ENCODE measurements at places on chromosomes 5 and 9.

DNA sequence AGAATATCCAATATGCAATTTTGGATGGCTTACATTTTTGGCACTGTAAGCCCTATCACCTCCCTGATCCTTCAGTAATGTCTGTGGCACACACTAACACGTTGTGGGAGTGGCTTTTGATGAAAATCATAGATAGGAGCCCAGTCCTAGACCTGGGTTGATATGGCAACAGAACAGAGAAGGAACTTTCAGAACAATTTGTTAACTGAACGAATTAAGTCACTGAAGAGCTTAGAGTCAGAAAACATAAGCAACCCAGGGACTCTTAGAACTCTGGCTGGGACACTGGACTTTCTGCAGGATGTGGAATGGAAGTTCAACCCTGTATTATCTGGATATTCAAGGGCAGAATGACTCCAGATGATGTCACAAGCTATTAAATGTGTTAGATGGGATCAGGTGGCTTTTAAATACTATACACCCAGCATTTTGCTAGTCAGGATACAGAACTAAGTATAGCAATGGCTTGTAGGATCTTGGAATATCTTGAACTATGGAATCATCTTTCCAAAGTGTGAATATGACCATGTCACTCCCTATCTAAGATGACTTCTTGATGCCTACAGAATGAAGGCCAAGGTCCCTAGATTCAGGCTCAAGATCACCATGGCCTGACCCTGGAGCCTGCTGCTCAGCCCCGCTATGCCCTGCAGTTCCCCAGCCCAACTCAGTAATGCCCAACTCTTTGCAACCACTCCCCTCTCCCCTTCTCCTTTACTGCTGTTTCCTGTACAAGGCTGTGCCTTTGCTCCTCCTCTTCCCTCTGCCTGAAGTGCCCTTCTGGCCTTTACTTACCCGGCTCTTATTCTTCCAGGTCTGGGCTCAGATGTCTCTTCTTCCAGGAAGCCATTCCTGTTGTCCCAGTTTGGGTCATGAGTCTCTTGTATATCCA is 42.8 kb downstream of the VLDLR start:
- DNase-seq, result no peak

GRCh38 chr5:112339761-112340160 is 79.3 kb downstream of the EPB41L4A start:
- DNase-seq, result no peak

DNA sequence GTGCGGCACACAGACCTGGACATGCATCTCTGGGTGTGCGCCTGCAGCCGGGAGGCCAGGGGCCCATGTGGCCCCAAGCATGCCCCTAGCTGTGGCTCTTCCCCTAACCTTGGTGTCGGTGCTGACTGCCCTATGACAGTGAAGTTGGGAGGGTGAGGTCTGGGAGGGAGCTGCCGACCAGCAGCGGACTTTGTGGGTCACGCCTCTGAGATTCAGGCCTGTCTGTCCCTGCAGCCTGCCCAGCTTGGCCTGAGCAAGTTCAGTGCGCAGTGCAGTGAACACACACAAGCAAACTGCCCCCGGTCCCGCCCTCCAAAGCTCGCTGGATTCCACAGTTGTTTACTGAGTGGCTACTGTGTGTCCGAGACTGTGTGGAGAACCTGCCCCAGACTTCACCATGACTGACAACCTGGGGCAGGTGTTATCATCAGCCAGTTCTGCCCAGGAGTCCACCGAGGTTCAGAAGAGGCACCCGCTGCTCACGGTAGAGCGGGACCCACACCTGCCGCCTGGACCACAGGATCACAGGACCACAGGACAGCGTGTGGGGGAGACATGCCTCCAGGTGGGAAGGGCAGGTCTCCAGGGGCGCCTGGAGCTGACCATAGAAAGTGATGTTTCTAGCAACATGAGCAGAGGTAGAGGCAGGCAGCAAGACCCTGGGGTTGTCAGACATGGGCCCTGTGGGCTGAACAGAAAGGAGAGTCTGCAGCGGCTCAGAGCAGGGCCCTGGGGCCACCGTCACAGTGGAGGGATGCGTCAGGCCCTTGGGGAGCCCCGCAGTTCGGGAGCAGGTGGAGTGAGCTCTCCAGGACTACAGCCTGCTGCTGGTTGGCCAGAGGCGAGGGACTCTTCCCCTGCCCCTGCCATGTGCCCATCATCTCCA is 105.1 kb downstream of the PHF2 start:
- no peak for DNase-seq

DNA sequence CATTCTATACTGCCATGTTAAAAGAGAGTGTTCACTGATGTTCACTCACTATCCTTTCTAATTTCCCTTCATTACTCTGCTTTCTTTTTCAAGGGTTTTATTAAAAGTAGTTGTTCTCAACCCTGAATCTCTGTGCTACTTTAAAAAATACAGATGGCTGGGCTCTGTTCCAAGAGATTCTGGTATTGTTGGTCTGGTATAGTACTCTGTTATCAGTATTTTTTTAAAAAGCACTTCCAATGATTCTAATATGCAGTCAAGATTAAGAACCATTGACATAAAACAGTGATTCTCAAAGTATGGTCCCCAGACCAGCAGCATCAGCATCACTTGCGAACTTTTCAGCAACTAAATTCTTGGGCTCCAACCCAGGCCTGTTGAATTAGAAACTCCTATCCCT is 77.0 kb upstream of the STARD4 start:
- DNase-seq, result peak; percentile 41

- no peak for DNase-seq
These were observed 125.4 kb downstream of the C5orf15 start for GRCh38 chr5:133842846-133843611.

DNA sequence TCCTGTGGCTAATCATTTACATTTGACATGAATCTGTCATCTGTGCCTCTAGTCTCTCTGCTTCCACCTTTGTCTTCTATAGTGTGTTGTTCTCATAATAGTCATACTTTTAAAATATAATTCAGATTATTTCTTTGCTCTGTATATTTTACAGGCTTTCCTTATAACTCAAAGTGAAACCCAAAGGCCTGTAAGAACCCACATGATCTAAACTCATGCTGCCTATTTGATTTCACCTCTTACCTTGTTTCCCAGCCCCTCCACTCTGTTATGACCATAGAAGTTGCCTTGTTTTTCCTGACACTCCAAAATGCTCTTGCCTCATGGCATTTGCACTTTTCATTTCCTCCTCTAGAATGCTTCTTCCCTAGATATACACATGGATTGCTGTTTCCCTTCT is 74.2 kb downstream of the COMMD10 start:
- no peak for DNase-seq

GRCh38 chr9:32454280-32454679 is 69.8 kb downstream of the ACO1 start:
- DNase-seq, result no peak

DNA sequence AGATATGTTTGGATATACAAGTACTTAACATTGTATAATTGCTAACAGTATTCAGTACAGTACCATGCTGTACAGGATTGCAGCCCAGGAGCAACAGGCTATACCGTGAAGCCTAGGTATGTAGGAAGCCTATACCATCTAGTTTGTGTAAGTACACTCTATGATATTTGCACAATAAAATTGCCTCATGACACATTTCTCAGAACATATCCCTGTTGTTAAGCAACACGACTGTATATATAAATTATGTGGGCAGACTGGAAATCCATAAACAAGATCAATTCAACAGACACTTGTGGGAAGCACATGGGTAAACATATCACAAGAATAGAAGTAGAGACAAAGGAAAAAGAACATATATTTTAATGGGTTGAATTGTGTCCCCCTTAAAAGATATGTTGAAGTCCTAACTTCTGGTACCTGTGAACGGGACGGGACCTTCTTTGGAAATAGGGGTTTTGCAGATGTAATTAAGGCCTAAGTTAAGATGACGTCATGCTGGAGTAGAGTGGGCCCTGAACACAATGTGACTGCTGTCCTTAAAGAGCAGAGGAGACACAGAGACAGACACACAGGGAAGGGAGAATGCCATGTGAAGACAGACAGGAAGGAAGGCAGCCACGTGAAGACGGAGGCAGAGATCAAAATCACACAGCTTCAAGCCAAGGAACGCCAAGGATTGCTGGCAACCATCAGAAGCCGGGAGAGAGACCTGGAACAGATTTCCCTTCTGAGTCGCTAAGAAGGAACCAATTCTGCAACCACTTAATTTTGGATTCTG is 76.3 kb downstream of the SCAI start:
- DNase-seq, result peak; percentile 64

GRCh38 chr5:113293975-113294310 is 140.8 kb downstream of the TSSK1B start:
- peak; percentile 53 for DNase-seq

DNA sequence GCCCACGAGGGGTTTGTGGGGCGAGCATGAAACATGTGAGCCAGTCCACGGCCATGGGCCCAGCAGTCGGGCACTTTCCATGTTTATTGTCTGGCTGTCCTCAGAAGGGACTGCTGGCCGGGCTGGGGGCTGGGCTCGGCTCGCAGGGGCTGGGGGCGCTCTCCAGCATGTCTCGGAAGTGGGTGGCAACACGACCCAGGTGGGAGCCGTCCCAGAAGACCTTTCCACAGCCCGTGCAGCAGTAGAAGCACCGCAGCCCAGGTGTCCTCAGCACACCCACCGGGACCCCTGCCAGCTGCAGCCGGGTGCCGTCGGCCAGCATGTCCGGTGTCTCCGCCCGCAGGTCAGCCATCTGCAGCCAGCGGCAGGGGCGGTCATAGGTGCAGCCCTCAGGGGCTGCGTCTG is 4.8 kb upstream of the NRARP start:
- no peak for DNase-seq

DNA sequence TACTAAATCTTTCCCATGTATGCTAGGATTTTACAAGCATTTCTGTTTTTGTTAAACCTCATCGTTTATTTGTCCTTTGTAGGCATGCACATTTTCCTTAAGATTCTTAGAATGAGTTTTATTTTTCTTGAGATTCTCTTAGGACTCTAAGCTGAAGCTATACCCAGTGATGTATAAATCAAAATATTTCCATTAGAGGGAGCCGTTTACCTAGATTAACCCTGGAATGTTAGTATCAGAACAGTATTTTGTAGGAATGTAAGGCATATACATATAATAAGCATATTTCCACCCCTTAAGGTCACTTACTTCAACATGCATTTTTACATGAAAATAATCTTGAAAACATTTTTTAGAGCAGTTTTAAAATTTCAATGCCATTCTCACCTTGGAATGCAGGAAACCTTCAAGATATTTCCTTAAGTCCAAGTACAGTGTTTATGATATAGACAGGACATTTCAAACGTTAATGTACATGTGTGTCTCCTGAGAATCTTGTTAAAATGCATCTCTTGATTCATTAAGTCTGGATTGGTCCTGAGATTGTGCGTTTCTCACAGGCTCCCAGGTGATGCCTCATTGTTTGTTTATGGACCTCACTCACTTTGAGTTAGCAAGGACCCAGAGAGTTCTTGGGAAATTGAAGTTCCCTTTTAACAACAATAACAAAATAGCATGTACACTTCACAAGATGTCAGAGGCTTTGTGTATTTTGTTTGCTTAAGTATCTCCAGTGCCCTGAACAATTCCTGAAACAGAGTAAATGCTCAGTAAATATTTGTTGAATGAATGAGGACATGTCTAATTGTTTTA is 34.9 kb upstream of the FCHO2 start:
- DNase-seq, result peak; percentile 55

GRCh38 chr9:37248651-37249163 is 128.3 kb downstream of the ZCCHC7 start:
- peak; percentile 56 for DNase-seq

DNA sequence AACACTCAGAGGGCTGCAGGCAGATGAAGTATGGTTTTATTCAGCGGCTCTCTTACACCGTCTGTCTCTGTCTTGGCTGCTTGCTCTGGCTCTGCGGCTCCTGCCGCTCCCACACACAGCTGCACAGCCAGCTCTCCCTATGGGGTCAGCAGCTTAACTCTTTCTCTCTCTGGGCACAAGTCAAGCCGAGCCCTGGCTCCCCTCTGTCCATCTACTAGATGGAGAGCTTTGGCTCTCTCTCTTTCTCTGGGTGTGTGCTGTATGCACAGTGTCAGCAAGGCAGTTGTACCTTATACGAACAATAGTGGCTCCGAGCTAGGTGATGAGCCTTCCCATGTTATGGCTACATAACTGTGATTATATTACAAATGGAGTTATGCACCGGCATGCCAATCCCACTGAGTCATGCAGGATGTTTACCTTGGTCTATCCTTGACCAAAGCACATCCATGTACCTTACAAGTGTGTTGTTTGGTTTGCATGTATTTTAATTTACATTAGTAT is 19.3 kb upstream of the PPP2CA start:
- DNase-seq, result peak; percentile 61

DNA sequence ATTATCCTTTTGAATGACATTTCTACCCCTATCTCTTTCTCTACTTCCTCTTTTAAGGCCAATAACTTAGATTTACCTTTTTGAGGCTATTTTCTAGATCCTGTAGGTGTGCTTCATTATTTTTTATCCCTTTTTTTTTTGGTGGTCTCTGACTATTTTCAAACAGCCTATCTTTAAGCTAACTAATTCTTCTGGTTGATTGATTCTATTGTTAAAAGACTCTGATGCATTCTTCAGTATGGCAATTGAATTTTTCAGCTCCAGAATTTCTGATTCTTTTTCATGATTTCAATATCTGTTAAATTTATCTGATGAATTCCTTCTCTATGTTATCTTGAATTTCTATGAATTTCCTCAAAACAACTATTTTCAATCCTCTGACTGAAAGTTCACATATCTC is 7.4 kb upstream of the SLC36A3 start:
- DNase-seq, result no peak

GRCh38 chr5:179621551-179622214 is 1.8 kb downstream of the HNRNPH1 start:
- peak; percentile 26 for DNase-seq

DNA sequence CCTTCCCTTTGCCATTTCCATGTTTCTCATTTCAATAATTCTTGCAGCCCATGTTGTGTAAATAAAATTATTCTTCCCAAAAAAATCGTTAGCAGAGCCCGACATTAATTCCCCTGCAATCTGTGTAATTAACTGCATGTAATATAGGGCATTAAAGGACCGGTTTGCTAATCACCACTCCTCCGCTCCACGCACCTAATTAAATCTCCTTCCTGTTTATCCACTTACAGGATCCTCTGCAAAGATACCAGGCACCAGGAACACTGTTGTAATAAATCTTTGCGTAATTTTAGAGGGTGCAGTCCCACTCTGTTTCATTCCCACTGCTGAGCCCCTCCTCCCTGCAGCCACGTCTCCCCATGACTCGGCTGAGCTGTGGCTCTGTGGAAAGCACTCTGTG is 105.0 kb upstream of the PPP1R26 start:
- no peak for DNase-seq

- no peak for DNase-seq
These were observed 32.7 kb downstream of the LNPEP start for GRCh38 chr5:96968614-96969013.

- no peak for DNase-seq
These were observed 37.8 kb upstream of the ADRB2 start for GRCh38 chr5:148788636-148789035.

DNA sequence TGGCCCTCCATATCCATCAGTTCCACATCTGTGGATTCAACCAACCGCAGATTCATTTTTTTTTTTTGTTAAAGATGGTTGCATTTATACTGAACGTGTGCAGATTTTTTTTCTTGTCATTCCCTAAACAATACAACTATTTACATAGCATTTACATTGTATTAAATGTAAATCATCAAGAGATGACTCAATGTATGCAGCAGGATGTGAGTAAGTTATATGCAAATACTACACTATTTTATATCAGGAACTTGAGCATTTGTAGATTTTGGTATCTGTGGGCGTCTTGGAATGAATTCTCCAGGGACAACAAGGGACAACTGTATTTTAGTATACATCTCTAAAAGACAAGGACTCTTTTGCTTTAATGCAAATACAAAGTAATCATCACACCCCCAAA is 299.2 kb upstream of the ZNF608 start:
- DNase-seq, result no peak

- no peak for DNase-seq
These were observed 12.7 kb downstream of the RECK start for GRCh38 chr9:36049408-36049807.

Measured in fibroblast of the aortic adventitia (primary cell).